Mesangial cell (primary cell): ENCODE measurements at places on chromosomes 6 and 20. TPM values are rescaled to one million over a fixed set of nuclear protein-coding genes. Genes with fewer than 3 reads are reported as not detected.

Gene ERVFRD-1
- not detected in 2 replicates for total RNA-seq

Gene CCN6
- total RNA-seq: 0.33 TPM in 1 of 2 replicates, not detected in the other

Gene NQO2
- 7.7 and 24.2 TPM in 2 replicates for total RNA-seq

Gene SLC22A16
- total RNA-seq: 2.3 TPM in 1 of 2 replicates, not detected in the other

Gene GRM1
- under 0.01 and 0.25 TPM in 2 replicates for total RNA-seq
